AG20443 (cell line): ENCODE measurements at places on chromosomes 1 and 21.

DNA sequence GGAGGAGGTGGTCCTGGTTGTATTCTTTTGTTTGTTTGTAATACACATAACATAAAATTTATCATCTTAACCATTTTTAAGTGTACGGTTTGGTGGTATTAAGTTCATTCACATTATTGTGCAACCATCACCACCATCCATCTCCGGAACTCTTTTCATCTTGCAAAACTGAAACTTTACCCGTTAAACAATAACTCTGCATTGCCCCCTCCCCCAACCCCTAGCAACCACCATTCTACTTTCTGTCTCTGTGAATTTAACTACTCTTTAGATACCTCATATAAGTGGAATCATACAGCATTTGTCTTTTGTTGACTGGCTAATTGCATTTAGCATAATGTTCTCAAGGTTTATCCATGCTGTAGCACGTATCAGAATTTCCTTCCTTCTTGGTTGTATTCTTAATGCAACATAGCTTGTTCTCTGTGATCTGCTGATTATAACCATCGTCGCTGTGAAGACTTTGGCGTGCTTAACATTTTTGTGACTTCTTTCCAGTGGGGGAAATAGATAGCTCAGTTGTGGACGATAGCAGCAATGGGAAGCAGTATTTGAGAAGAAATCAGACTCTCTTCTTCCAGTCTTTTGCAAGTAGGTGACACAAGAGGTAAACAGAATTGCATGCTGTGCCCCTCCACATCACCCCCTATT lies 117.5 kb upstream of the HOOK1 start:
- DNase-seq: no peak

DNA sequence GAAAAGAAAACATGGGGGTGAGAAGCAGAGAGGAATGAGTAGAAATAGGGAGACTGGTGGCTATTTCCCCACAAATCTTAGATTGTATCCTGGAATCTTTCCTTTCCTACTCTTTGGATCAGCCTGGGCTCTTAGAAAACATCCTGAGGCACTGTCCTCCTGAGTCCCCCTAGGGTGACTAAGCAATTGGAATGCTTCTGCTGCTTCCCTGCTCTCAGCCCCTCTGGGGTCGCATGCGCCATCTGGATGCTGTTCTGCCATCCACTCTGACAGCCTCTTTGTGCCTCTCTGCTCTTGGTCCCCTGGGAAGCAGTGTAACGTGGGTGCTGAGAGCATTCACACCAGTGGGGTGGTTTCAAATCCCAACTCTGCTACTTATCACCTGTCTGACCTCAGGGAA lies 443.0 kb downstream of the SIPA1L2 start:
- DNase-seq: no peak

DNA sequence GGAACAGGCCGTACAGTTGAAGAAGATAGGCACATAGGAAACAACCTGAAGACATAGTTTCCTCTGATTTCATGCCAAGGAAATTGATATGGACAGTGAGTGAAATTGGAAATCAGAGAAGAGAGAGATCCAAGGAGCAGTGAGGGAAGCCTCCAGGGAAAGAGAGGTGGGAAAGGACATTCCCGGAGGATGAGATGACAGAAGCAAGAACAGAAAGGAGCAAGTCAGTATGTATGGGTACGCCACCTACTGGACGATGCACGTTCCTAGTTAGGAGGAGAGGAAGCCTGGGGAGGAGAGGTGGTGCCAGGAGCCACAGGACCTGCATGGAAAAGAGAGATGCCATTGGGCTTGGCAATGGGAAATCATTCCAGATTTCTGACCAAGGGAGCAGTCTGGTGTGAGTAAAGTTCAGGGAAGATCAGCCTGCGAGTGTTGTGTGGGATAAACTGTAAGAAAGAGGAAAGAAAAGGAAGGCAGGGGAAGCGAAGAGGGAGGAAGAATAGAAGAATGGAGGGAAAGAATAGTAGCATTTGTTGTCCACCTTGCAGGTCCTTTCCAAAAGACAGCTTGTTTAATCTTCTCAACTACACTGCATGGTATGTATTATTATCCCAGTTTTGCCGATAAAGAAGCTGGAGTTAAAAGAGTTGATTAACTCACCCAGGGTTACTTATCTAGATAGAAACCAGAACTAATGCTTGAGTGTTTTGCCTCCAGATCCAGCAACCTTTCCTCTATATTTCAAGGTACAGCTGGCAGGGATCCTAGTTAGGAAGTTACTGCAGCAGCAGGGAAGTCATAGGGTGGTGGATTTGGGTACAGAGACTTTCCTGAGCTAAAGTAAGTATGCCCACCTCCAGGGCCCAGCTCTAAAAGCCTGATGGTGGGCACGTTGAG lies 27.4 kb downstream of the C1orf116 start:
- DNase-seq: peak; percentile 80

DNA sequence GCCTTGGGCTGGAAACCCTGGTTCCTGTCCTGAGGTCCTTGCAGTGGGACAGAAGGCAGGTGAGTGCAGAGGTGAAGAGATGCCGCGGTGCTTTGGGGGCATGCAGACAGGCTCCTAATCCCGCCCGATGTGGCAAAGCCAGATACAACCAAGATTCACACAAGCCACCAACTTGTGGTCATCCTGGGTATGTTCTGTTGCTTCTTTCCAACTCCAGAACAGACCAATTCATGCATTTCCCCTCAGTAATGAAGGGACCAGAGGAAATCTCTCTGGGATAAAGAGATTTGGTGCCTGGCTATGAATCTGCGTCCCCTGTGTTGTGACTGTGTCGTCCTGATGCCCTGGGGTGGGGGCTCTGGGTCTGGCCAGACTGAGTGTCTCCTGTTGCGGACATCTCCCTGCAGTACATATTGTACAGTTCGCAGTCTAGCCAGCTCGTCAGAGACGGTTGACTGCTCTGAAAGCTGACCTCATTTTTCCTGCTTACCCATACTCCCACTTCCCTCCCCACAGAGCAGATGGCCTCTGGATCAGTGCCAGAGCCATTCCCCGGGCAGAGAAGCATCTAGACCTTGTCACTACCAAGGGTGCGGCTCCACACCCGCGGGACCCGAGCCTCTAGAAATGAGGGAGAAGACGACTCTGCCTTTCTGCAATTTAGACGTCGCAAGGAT lies 216.3 kb downstream of the KIF26B start:
- DNase-seq: no peak

DNA sequence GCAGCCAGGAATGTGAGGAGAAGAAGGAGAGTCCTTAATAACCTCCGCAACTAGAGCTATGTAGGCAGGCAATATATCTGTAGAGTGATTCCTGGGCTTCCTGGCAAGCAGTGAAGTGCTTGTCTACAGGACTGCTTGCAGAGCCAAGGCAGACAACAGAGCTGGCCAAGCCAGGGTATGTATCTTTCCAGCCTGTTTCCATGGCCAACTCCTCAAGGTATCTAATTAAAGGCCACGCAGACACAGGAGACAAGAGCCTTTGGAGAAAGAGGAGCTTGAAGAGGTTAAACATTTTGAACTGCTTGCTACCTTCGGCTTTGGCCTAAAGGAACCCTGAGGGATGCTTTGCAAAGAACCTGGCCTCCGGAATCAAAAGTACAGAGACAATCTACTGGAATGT lies 137.4 kb downstream of the PIGK start:
- no peak for DNase-seq

- DNase-seq: peak; percentile 51
These were observed 199.3 kb upstream of the TMEM51 start for GRCh38 chr1:14954210-14954609.

GRCh38 chr1:38785285-38786039 lies 74.1 kb downstream of the RRAGC start:
- no peak for DNase-seq

DNA sequence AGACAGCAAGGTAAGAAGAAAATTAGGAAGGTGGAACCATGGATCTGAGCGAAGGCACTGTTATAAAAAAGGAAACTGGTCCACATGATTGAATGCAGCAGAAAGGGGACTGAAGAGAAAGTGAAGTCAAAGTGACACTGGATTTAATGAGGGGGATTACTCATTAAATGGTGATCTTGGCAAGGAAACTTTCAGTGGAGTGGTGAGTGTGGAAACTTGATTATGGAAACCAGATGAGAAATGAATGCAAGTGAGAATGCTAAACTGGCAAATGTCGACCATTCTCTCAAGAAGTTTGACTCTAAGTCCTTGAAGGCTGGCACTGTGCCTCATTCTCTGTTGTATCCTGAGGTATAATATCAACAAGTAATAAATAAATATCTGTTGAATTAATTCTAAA lies 23.3 kb downstream of the COLGALT2 start:
- DNase-seq: peak; percentile 31

DNA sequence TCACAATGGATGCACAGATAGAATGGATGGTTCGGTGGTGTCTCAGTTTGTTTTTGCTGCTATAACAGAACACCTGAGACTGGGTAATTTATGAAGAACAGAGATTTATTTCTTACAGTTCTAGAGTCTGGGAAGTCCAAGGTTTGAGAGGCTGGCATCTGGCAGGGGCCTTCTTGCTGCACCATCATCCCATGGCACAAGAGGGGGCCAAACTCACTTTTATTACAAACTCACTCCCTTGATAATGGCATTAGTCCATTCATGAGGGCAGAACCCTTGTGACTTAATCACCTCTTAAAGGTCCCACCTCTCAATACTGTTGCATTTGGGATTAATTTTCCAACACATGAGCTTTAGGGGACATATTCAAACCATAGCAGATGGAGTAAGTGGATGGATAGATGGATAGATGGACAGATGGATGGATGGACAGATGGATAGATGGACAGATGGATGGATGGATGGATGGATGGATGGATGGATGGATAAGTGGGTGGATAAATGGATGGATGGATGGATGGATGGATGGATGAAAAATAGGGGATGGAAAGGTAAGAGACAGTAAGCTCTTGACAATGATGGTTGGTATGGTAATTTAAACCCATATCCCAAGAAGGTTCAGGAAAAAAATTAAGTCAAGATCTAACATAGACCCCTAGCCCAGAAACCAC lies 16.5 kb downstream of the CAMK2N1 start:
- no peak for DNase-seq

DNA sequence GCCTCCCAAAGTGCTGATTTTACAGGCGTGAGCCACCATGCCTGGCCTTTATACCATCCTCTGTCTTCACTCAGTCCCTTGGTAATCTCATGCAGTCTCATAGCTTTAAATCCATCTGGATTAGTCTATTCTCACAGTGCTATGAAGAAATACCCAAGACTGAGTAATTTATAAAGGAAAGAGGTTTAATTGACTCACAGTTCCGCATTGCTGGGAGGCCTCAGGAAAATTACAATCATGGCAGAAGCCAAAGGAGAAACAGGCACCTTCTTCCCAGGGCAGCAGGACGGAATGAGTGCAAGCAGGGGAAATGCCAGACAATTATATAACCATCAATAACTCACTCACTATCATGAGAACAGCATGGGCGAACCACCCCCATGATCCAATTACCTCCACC lies 49.1 kb upstream of the CPLANE2 start:
- no peak for DNase-seq

DNA sequence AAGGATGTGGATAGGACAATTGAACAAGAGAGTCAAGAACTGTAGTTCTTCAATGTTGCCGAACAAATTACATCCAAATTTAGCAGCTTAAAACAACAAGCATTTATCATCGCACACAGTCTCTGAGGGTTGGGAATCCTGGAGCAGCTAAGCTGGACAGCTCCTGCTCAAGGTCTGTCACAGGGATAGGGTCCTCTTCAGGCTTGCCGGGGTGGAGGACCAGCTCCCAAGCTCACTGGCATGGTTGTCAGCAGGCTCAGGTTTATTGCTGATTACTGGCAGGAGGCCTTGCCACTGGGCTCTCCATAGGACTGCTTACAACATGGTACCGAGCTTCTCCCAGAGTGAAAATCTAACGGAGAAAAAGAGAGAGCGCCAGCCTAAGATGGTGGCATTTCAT lies 22.1 kb upstream of the COX20 start:
- no peak for DNase-seq

- no peak for DNase-seq
These were observed 15.6 kb downstream of the SMG7 start for GRCh38 chr1:183487674-183488442.

GRCh38 chr1:68495968-68496679 lies 758 bp downstream of the DEPDC1 start:
- no peak for DNase-seq
